ENCODE measurements at places on chromosomes 3 and 15.

DNA sequence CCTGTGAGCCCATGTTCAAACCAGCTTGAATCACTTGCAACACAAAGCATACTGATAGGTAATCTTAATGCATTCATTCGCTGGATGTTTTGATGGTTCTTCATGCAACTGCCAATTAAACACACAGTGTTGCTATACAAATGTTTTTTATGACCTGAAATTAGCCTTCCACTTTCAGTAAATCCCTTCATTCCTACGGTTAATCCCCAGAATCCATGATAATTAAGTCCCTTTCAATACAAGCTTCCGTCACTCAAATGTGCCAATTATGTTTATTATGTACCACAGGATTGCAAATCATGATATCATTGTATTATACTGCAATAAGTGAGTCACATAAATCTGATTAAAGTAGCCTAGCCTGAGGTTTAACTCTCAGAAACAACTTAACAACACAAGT is 14.5 kb upstream of the LYZL4 start:
- no peak for DNase-seq

- no peak for DNase-seq
These were observed 329.8 kb downstream of the MCTP2 start for GRCh38 chr15:94561036-94561689.

DNA sequence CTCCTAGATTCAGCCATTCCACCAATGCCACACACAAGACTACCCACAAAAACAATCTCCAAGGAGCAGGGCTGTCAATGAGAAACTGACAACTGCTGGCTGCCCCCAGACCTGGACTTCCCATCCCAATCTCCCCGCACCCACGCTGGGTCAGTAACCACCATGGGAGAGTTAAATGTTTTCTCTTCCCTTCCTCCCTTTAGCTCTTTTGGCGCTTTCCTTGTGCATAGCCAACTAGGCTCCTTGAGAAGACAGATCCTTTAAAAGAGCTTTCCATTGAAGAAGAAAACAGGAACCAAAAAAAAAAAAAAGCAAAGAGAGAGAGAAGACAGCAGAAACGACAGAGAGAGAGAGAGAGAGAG is 8.3 kb downstream of the BCL6 start:
- DNase-seq = no peak

- no peak for DNase-seq
These were observed 25.0 kb downstream of the MCCC1 start for GRCh38 chr3:183074261-183074660.

- DNase-seq = no peak
These were observed 20.8 kb downstream of the RAB6B start for GRCh38 chr3:133874761-133875438.

DNA sequence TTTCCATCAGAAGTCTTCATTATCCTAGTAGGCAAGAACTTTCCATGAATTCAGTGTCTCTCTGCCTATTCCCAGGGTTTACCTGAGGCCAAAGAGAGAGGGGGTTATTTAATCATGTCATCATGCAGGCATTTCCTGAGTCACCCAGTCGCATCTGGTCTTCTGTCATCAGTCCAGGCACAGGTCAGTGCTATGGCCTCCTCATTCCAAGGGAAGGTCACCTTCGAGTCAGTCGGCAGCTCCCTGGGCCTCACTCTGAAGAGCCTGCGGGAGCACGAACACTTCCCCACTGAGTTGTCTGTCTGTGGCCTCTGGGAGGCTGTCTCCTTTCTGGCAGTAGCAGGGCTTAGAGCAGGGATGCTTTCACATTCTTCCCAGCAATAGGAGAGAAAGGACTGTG is 26.2 kb upstream of the LRTM1 start:
- peak; percentile 78 for DNase-seq

DNA sequence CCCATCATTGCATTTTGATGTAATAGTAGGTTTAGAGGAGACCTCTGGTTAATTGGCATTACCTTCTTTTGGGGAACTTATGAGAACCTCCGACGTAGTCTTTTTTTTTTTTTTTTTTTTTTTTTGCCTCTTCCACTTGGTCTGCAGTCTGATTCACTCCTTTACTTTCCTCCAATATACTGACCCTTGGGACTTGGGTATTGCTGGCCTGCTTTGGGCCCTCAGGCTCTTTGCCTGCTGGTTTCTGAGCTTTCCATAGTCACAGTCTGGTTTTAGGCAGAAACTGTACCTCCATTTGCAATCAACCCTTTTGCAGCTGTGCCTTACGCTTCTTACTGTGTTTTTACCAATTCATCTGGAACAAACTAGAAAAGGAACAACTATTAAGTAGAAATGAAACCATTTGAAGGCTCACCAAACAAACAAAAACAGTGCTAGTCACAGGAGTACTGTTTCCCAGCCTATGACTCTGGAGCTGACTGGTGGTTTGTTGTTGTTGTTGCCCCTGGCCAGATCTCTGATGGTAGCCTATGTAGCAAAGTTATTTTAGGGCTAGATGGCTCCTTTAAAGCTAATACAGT is 272.8 kb downstream of the BBX start:
- no peak for DNase-seq

DNA sequence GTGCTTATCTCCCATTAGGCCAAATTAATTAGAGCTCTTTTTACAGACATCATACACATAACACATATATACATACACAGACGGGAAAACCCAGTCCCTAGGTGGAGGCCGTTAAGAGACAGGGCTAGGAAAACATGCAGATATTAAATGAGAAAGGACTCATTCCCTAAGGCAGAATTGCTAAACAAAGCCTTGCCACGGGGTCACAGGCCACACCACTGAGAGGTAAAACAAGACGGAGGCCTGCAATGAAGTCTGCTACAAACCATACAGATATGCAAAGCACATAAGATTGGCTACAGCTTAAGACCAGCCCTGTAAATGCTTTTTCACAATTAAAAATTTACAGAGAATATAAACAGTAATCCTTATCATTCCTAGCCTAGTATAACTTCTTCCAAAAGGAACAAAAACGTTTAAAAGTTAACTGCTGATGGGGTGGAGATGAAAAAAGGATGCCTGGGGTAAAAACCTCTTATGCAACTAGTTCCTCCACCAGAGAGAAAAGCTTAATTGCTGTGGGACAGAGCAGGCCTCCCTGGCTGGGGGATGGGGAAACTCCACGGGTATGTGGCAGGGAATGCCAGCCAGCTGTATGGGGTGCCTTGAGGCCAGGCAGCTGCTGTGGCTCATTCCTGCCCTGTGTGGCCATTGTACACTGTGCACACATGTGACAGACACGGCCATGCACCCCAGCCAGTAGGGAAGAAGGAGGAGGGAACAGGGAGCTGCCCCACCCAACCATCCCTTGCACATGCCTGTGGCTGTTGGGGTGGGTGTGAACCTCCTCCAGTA is 481.4 kb upstream of the LMCD1 start:
- no peak for DNase-seq

DNA sequence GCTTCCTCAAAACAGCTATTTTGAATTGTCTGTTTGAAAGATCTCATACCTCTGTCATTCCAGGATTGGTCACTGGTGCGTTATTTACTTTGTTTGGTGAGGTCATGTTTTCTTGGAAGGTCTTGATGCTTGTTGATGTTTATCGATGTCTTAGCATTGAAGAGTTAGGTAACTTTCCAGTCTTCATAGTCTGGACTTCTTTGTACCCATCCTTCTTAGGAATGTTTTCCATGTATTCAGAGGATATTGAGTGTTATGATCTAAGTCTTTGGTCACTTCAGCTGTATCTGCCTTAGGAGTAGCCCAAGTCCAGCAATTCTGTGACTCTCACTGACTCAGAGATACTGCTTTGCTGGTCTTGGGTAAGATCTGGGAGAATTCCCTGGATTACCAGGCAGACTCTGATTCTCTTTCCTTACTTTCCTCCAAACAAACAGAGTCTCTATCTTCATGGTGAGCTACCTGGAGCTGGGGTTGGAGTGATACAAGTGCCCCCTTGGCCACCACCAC is 398.6 kb downstream of the ZIC4 start:
- peak; percentile 5 for DNase-seq

DNA sequence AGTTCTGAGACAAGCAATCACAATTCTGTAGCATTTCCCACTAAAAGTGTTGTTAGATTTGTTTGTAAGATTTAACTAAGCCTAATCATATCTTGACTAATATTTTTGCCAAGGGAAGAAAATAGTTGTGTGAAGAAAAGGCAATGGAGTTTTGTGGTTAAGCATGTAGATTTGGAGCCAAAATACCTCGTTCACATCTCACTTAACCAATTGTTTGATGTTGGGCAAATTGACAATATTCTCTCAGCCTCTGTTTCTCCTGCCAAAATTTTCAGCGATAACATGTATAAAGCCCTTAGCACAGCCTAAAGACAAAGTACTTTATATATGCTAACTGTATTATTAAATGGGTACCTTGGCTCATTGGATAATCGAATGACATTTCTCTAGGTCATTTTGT is 20.5 kb upstream of the CDIN1 start:
- no peak for DNase-seq

DNA sequence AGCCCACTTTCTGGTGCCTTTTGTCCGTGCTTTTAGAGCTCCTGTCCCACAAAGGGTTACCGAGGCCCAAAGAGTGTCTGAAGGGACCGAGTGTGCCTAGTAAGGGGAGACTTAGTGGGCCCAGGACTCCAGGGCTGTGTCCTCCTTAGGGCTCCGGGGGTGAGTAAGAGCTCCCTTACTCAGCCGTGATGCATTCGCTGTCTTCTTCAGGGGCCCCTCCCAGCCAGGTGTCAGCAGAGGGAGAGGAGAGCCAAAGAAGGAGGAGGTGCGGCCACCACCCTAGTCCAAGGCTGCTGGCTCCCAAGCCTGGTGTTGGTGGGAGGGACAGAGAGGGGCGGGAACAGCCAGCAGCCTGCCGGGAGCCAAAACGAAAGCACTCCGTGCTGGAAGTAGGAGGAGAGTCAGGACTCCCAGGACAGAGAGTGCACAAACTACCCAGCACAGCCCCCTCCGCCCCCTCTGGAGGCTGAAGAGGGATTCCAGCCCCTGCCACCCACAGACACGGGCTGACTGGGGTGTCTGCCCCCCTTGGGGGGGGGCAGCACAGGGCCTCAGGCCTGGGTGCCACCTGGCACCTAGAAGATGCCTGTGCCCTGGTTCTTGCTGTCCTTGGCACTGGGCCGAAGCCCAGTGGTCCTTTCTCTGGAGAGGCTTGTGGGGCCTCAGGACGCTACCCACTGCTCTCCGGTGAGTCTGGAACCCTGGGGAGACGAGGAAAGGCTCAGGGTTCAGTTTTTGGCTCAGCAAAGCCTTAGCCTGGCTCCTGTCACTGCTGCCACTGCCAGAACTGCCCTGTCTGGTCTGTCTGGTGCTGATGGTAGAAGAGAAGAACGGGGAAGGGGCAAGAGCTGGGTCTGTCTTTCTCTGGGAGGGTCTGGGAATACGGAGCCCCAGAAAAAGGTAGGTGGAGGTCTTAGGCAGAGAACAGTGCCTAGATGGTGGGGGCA is at the start of gene IL17RC:
IL17RC (plus strand) TSS at position 365 of the 947 bp plus-strand sequence; CDS start at position 583, 218 bp downstream.
- DNase-seq = peak; percentile 91

- peak; percentile 43 for DNase-seq
These were observed 1.2 kb downstream of the CLN6 start for GRCh38 chr15:68228143-68228970.

- peak; percentile 13 for DNase-seq
These were observed 794 bp downstream of the LRIG1 start for GRCh38 chr3:66499881-66500575.

GRCh38 chr3:68972358-68972979 is 40.1 kb upstream of the TAFA4 start:
- peak; percentile 65 for DNase-seq

DNA sequence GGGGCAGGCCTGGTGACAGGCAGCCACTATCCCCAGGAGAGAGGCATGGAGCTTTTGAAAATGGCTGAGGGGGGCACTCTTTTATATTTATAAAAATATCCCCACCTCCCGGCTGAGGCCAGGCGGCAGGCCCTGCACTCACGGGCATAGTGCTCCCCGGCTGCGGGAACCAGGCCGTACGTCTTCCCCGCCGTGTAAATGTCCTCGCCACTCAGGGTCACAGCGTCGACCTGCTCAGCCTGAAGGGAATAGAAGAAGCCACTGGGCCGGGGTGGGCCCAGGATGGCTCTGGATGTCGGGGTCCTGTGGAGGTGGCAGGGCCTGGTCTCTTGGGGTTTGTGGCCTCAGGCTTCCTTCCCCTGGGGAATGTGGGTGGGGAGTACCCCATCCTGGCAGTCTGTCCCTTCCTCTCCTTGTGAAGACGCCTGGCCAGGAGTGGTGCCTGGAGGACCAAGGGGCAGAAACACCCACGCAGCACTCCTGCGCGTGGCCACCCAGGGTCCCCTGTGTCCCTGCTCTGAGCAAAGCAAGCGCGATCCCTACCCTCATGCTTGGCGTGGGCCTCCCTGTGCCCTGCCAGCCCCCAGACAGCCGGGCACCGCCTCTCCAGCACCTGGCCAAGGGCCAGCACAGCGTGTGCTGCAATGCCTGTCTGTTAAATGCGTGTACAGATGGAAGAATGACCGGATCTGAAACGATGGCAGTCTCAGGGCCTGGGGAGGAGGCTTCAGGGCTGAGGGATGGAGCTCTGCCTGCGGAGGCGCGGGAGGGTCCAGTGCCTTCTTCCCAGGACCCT is 18.9 kb downstream of the MELTF start:
- DNase-seq = no peak

DNA sequence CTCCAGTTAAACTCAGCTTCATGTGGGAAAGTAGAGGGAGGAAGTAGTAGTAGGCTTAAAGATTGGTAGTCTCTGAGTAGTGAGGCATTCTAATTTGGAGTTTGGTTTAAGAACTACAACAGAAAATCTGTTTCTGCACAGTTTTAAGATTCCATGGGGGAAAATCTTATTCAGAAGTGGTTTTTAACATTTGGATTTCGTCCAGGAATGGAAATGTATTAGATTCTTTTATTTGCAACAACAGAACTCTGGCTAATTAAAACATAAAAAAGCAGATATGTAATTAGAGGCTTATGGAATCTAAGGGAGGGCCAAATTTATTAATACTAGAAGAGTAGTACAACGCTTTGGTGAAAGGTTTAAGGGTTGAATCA is 36.0 kb downstream of the NECTIN3 start:
- no peak for DNase-seq

DNA sequence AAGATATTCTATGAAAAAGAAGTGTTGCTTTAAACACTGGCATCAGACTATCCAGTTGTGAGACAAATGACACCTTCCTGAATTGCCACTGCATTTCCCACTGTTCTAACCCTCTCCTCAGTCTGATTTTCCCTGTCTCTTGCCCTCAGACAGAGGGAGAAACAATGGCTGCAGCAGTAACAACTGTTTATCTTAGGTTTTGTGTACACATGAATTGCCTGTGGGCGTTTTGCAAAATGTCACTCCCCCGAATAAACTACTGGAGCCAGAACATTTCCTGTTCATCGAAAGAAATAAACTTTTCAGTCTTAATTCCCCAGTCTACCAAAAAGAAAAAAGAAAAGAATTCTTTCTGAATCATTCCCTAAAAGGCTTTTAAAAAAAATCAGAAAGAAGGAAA is 155.1 kb downstream of the MAGI1 start:
- DNase-seq = no peak

- peak; percentile 34 for DNase-seq
These were observed 65.5 kb upstream of the C3orf49 start for GRCh38 chr3:63753567-63753966.

- DNase-seq = no peak
These were observed 457.0 kb upstream of the ALCAM start for GRCh38 chr3:104909721-104910120.

DNA sequence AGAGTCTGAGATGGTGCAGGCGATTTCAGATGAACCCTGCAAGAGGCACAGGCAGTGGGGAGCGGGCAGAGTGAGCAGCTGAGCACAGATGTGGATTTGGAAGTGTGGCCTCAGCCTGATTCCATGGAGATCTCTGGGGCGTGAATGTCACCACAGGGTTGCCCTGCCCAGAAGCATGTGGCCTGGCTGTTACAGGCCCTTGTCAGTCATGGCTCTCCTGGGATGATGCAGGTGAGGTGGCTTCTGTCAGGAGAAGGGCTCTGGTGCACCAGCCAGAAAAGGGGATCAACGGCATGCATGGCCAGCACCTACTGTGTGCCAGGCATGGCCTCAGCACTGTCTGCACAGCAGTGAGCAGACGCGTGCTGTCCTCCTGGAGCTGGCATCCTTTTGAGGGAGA is 11.9 kb downstream of the HDAC11 start:
- DNase-seq = no peak

Measured in AG08395 (cell line).